ENCODE measurements at places on chromosomes 5 and 9. TPM values are rescaled to one million over a fixed set of nuclear protein-coding genes. Genes with fewer than 3 reads are reported as not detected.

- DNase-seq, result no peak
These were observed 141.5 kb upstream of the FBXL17 start for GRCh38 chr5:108523360-108523759.

- no peak for DNase-seq
These were observed 55.8 kb downstream of the GOLM1 start for GRCh38 chr9:86043586-86043985.

- no peak for DNase-seq
These were observed 35.6 kb downstream of the ADRA1B start for GRCh38 chr5:159951834-159952233.

DNA sequence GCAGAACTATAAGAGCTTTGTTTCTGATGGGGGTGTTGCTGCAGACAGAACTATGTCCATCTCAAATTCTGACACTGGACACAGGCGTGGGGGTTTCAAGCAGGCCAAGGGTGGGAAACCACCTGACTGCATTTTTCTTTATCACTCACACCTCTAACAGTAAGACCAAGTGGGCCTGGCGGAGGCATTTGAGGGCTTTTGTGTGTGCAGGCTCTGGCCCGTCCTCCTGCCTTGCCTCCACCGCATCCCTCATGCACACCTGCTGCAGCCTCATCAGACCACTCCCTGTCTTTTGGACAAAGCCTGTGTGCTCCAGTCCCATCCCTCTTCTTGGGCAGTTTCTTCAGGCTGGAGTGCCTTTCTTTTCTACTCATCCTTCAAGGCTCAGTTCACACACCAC, 7.9 kb downstream of the OR13J1 start:
- no peak for DNase-seq

DNA sequence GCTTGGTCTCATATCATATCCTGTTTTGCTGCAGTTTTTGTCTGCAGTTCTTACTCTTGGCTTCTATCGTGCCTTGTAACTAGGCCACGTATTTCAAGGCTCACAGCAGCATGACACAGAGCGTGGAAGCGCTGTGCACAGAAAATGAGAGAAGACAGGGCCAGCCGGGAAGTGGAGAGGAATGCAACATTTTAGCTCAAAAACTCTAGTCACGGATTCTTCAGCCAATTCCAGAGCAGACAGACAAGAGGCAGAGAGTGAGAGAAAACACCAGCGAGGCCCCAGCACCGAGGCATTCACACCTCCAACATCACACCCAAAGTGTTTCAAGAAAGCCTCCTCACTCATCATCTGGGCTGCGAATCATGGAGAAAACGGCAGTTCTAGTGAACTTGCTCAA, 160.8 kb downstream of the DNAH5 start:
- DNase-seq, result no peak

DNA sequence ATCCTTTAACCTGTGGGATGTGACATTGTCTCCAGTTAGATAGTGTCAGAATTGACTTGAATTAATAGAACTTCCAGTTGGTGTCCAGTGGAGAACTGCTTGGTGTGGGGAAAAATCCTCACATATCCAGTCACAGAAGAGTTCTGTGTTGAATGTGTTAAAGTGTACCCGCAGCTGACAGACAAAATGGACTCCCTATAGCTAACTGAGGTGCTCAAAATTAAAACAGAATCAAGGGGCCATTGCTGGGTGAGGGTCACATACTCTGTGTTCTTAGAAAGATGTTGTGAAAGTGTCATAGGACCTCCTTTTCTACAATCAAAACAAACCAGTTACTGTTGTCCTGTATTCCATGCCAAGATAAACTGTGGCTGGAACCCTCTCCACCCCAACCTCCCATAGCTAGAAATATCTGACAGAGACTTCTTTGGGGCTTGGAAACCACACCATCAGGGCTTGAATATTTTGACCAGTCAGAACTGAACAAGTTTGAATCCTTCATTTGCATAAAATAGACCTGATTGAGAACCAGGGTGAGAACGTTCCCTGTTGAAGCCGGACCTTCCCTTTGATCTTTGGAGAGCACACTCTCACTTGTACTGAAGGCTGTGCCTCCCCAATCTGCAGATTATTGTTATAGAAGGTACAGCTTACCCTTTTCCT, 164.0 kb upstream of the ZNF608 start:
- DNase-seq, result no peak

DNA sequence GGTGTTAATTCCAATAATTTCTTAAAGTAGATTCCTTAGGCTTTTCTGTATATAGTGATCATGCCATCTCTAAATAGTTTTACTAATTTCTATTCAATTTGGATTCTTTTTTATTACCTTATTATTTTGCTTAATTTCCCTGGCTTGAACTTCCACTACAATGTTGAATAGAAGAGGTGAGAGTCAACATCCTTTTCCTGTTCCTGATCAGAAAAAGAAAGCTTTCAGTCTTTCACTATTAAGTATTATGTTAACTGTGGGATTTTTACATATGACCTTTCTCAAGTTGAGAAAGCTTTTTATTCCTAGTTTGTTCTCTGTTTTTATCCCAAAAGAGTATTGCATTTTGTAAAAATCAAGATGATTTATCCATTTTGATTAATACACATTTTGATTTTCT, 574.5 kb upstream of the TLE4 start:
- no peak for DNase-seq

GRCh38 chr5:52821901-52822300, 34.2 kb downstream of the ITGA1 start:
- no peak for DNase-seq

DNA sequence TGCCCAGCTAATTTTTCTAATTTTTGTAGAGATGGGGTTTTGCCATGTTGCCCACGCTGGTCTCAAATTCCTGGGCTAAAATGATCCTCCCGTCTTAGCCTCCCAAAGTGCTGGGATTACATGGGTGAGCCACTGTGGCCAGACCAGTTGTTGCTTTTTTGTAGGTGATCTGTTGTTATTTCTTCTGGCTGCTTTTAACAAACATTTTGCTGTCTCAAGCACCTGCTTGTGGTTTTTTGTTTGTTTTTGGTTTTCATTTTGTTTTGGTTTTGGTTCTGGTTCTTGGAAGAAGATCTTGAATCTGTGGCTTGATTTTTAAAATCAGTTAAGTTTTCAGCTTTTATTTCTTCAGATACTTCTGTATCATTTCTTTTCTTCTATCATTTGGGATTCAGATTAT, 21.1 kb downstream of the ERCC6L2 start:
- DNase-seq, result no peak

GRCh38 chr9:120032639-120033038, 547.3 kb downstream of the CDK5RAP2 start:
- no peak for DNase-seq

The FAM221B gene
- polyA plus RNA-seq, result 0.35 TPM

The RAD23B gene
- polyA plus RNA-seq, result 128 TPM

The CCDC171 gene
- polyA plus RNA-seq, result 6.8 TPM
